ENCODE measurements at places on chromosomes 5 and 9. TPM values are rescaled to one million over a fixed set of nuclear protein-coding genes. Genes with fewer than 3 reads are reported as not detected.

DNA sequence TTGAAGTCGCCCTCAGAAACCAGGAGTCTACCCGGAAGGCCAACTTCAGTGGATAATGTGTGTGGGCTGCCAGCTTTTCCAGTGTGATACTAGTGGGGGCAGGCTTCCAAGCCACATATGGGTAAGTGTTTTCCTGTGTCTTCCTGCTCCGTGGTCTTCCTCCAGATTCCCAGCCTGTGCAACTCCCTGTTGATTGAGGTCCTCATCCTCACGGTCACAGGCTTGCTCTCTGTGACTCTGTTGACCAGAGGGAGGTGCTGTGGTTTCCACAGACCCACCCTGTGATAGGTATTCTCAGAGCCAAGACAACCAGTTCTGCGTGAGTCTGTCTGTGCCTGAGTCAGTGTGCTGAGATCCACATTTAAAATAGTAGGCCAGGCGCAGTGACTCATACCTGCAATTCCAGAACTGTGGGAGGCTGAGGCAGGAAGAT lies 388.0 kb upstream of the IRX2 start:
- DNase-seq, result no peak

DNA sequence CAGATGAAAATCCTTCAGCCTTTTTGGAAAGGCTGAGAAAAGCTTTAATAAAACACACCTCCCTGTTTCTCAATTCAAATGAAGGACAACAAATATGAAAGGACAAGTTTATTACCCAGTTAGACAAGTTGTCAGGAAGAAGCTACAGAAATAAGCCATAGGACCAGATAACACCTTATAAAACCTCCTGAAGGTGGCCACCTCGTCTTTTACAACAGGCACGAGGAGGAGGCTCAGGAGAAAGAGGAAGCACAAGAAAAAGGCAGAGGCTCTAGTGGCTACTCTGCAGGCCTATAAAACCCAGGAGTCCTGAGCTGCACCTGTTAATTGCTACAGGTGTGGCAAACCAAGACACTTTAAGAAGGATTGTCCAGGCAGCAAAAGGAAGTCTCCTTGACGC lies 352.1 kb upstream of the CDH18 start:
- no peak for DNase-seq

Gene AJM1
- polyA plus RNA-seq, result 1.7 TPM

Gene ZNF367
- polyA plus RNA-seq, result not detected

Gene PDE8B
- polyA plus RNA-seq, result 2.5 TPM
